ENCODE measurements at places on chromosomes 3 and 15.

- no peak for DNase-seq
These were observed 45.4 kb downstream of the PLOD2 start for GRCh38 chr3:146115619-146116018.

DNA sequence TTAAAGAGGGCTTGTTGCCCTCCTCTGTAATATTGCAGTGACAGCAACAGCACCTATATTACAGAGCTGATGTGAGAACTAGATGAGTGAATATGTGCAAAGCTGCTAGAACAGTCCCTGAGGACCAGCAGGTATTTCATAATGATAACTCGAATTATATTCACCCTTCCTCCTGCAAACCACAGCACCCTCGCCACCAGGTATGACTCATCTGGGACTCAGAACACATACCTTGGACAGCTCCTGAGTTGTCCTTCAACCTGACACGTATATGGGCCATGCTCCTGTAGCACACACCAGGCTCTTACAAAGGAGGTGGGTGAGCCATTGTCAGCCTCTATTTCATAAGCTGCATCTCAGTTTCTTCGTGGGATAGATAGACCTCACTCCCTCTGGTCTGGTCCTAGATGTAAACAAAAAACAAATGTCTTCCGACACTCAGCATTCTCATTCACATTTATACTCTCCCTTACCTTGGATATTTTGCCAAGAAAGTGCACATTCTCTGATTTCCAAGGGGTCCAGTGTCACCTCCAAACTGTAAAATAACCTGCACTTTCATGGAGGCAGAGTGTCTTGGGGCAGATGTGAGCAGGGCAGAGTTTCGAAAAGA is 124.5 kb downstream of the TLE3 start:
- no peak for DNase-seq

- DNase-seq, result no peak
These were observed 74.2 kb upstream of the BHLHE40 start for GRCh38 chr3:4904811-4905695.

DNA sequence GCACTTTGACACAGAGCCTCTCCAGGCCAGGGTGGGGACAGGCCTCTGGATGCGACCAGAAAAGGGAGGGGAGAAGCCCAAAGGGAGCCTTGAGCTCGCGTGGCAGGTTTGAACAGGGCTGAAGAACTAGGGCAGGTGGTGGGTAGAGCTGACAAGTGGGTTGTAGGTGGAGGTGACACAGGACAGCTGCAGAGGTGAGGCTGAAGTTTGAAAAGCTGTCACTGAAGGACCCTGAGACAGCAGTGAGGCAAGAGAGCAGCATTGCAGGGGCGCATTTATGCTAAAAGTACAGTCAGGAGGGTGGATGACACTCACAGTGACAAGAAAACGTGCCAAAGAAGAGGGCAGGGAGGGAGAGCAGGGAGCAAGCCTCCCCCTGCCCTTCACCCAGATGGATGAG is 21.8 kb upstream of the EPB42 start:
- DNase-seq, result no peak

- no peak for DNase-seq
These were observed 4.8 kb upstream of the ACAD9 start for GRCh38 chr3:128874481-128875180.
